ENCODE measurements at places on chromosomes 1 and 21.
A peak's percentile ranks its signal among the peaks of the same experiment; 100 is the strongest.

GRCh38 chr1:247090455-247090854 lies 11.8 kb upstream of the ZNF670 start:
- no peak for DNase-seq

DNA sequence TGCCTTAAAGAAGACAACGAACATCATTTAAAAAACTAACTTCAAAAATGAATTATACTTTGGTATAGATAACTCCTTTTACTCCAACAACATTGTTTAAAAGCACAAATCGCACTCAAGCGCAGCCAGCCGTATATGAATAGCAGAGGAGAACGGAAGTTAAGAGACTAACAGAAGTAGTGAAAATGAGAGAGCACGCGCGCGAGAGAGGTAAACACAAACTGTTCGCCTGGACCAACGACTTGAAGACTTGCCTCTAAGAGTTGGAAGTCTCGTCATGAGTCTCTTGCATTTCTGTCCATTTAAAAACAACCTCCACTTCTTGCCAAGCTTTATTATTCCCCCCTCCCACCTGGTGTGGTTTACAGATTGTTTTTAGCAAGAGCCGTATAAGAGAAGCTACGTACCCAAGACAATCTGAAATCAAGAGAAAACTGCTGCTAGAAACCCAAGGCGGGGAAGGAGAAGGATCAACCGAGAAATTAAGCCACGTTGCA lies 479 bp downstream of the SELENOF start:
- peak; percentile 58 for DNase-seq

DNA sequence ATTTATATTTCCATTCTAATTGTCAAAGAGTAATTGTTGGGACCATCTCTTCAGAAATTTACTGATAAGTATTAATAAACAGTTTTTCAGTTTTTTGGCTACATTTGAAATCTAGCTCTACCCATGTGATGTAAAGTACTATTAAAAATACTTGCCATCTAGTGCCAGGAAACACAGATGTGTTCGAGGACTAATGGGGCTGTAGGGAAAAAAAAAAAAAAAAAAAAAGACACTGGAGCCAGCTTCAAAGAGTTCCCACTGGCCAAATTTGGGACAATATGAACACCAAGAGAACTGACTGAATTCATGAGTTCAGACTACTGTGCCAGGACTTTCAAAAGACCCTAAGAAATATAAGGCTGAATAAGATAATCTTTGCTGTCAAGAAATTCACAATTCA lies 65.2 kb upstream of the GFI1 start:
- no peak for DNase-seq

GRCh38 chr1:119327450-119328155 lies 41.0 kb upstream of the HAO2 start:
- DNase-seq: peak; percentile 10

DNA sequence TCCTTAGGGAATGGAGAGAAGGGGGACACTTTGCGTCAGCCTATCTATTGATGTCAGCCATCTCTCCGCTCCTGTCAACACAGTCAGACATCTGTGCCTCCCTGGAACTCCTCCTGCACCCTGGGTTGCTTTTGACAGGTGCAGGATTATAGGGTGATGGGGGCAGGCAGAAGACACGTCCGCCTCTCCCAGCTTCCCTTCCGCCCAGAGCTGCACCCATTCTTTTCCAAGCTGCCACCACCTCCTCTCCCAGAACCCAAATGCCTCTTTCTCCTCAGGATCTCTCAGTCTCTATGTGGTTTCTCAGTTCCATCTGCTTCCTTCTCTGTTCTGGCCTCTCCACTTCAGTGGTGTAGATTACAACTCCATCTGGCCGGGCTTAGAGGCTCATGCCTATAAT lies 17.1 kb upstream of the KIF1B start:
- no peak for DNase-seq

GRCh38 chr1:81650776-81651175 lies 150.0 kb upstream of the ADGRL2 start:
- no peak for DNase-seq

DNA sequence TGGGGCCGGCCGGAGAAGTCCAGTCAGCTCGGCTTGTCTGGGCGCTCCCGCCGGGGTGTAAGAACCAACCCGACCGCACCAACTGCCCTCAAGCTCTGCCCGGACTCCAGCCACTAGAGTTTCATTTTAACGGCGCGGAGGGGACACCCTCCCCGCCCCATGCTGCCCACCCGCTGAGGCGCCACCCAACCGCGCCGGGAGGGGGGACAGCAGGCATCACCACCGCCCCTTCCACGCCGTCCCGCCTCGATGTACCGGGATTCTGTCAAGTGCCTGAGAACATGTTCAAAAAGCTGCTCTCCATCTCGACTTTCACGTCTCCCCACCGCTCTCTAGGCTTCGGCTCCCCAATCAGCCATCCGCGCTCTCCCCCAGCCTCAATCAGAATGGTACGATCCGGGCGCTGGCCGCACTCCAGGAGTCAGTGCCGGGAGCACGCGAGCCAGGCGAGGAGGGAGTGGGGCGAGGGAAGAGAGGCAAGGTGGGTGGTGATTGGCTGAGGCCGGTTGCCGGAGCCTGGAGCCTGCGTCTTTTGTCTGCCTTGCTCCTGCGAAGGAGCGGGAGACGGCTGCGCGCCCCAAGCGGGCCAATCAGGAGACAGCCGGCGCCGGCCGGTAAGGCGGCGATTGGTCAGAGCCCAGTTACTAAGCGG lies at the start of gene PIK3R3:
Gene PIK3R3, minus strand, starts transcription at position 101 of the 652 bp plus-strand sequence. CDS start 677 bp downstream, outside the sequence.
- DNase-seq: peak; percentile 97

- DNase-seq: no peak
Measured at GRCh38 chr1:157231846-157232525, 93.8 kb upstream of the ETV3 start.

DNA sequence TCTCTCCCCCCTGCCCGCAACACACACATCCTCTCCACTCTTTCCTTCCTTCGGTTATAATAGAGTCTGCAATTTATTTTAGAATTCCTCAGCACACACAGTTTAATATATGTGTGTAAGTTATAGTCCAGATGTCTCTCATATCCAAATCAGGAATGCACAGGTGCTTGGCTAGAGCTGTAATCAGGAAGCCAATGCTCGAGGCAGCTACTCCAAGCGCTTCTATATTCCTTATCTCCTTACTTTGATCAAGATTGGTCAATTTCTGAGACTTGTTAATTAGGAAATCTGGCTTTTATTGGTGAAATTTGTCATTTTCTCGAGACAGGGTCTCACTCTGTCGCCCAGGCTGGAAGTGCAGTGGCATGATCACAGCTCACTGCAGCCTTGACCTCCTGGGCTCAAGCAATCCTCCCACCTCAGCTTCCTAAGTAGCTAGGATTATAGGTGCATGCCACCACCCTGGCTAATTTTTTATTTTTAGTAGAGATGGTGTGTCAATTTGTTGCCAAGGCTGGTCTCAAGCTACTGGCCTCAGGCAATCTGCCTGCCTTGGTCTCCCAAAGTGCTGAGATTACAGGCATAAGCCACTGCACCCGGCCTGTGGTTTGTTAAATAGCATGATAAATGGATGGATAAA lies 27.7 kb downstream of the RPL5 start:
- DNase-seq: no peak

DNA sequence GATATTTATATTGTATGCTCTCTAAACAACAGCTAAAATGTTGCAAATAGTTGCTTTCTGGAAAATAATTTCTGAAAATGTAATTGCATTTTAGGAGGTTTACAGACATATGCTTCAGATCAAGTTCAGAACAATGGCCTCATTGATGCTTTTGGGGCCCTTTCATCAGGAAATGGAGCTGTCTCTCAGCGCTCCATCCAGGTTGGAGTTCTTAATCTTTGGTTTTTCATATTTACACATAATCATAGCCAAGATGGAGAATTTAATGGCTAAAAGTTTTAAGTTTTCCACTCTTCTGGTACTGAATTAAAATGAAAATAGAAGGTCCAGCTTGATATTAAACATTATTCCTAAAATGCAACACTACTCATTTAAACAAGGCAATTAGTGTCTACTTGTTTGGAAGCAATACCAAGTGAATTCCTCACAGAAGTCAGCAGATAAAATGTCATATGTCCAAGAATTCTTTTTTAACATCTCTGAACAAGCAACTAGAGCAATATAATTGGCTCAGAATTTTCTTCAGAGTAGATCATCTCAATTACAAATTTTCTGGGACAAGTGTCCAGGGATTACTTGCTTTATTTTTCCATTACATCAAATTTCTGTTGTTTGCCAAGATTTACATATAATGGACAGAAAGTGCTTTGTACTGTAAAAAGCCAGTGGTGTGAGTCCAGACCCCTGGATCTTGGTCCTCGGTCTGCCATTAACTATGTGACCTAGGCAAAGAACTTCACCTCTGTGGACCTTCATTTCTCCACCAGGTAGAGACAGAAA lies 22.6 kb downstream of the CLCA1 start:
- DNase-seq: no peak

GRCh38 chr1:162666006-162666645 lies 33.9 kb downstream of the DDR2 start:
- DNase-seq: no peak

DNA sequence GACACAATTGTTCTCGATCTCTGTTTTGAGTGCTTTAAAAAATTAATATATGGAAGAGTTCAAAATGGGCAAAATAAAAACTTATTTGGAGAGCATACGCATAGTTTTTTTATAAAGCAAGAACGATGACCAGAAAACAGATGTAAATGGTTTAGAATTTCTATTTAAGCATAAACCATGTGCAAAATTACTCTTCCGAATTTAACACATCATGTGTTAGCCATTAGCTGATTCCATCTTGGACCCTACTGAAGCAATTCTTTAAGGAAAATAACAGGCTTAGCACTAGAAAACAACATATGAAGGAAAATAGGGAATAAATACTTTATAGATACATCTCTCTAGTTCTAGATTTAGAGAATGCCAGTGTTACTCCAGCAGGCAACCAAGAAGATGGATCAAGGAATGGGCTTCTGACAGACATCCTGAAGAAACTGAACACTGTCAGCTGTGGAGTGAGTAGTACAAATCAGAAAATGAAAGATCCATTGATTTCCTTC lies 26.7 kb downstream of the CDC7 start:
- no peak for DNase-seq

DNA sequence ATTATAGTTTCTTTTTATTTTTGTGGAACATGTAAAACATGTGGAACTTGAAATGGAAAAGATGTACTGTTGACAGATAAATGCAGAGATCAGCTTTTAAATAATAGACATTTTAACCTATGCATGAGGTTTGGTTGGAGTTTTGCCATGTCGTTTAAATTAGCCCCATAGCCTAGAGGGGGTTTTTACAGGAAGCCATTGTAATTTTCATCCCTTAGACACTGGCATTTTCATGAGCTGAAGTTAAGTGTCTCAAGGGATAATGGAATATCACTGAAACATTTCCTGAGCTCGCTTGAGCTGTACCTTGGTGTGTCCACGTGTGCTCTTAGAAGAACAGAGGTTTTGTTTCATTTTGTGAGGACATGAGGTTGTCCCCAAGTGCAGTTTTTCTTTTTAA lies 54.2 kb downstream of the HMCN1 start:
- DNase-seq: no peak

DNA sequence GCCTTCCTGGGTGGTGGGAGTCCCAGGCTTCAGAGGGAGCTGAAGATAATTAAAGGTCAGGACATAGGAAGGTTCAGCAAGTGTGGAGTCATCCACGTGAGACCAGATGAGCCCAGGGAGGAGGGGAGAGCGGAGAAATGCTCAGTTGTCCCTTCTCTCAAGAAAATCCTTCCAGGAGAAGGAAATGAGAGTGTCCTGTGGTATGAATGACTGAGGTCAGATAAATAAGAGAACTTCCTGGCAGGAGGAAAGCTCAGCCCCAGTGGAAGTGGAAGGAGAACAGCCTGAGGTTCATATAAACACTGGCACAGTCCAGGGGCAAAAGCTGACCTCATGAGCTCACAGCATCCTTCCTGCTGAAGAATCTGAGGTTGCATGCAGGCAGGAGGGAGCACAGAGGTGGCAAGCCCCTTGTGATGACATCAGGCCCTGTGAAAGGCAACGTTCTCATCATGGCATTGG lies 97.6 kb downstream of the NAV1 start:
- no peak for DNase-seq

DNA sequence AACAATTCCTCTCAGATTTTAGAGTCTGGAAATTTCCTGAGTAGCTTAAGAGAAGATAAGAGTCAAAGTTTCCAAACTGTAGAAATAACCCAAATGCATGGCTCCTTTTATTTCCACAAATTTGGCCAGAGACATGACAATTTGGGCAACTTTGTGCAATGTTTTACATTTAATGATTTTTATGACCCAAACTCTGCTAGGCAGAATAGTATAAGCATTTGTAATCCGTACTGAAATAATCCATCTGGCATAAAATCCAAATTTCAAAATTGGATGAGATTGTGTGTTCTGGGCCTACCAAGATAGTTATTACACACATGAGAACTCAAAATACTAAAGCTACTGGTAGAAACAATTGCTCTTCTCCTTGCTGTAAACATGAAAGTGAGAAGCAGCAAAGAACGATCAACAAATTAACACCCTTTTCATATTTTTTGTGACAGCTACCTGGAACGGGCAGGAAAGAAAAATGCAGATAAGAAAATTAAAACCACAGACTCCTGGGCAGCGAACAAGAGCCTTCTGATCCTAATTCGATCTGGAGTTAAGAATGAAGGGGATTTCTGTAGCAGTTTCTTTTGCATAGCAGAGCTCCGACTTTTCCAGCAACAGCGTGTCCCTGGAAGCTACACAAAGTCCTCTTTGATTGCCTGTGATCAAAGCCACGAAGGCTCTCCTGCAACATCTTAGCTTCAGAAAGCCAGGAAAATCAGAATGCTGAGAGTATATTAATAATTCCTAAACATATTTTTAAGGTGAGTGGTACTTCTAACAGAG lies 191.2 kb downstream of the GRIK1 start:
- DNase-seq: no peak

DNA sequence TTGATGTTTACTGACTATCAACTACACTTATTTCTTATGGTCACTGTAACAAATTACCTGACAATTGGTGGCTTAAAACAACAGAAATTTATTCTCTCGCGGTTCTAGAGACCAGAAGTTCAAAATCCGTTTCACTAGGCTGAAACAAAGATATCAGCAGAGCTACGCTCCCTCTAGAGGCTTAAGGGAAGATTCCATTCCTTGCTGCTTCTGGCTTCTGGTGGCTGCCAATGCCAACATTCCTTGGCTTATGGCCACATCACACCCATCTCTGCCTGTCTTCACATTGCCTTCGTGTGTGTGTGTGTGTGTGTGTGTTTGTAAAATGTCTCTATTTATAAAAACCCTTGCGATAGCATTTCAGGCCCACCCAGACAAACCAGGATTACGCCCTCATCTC lies 66.4 kb downstream of the LMX1A start:
- DNase-seq: no peak

- DNase-seq: no peak
Measured at GRCh38 chr1:181513786-181514297, 30.5 kb downstream of the CACNA1E start.
